ENCODE measurements at places on chromosomes 2 and 18.

DNA sequence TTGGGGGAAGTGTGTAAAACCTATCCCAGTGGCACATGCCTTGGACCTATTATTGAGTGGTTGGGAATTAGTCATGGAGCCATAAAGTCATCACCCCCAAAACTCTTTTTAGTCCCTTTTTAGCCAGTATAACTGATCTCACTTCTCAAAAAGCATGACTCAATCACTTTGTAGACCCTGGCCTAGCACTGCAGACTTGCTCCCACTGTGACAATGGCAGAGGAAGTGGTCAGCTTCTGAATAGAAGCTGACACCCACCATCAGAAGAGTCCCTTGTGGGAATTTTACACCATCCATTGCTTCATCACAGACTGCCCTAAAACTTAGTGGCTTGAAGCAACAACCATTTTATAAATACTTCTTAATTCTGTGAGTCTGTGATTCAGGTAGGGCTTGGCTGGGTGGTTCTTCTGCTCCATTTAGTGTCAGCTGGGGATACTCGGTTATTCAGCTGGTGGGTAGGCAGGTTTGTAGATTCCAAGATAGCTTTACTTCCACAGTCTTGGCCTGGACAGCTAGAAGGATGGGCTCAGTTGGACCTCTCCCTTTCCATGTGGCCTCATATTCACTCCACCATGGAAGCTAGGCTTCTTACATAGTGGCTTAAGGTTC, 10.8 kb upstream of the ITGA6 start:
- DNase-seq = no peak

DNA sequence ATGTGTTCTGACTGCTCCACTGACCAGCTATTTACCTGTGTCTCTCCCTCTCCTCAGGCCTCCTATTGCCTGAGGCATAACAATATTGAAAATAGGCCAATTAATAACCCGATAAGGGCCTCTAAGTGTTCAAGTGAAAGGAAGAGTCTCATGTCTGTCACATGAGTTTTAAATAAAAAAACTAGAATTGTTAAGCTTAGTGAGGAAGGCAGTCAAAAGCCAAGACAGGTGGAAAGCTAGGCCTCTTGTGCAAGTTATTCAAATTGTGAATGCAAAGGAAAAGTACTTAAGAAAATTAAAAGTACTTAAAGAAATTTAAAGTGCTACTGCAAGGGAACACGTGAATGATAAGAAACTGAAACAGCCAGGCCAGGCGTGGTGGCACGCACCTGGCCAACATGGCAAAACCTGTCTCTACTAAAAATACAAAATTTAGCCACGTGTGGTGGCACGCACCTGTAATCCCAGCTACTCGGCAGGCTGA, 44.9 kb upstream of the TAF4B start:
- DNase-seq = no peak

GRCh38 chr2:60091894-60092293, 461.6 kb downstream of the BCL11A start:
- DNase-seq = no peak

GRCh38 chr2:176834226-176834625, 378.4 kb upstream of the HNRNPA3 start:
- DNase-seq = no peak

DNA sequence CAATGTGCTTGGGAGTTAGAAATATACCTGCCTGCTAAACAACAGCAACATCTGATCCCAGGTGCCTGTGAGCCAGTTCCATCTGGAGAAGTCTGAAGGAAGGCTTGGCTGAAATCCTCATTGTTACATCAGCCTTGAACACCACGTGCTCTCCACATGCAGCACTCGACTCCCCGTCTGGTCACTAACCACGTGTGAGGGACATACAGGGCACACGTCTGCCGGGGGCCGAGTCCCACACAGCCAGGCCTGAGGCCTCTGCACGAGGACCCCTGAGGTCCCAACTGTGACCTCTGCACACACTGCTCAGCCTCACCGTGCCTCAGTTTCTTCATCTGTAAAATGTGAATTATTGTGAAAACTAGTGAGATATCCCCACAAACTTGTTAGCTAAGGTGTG, 236.5 kb upstream of the SALL3 start:
- no peak for DNase-seq

DNA sequence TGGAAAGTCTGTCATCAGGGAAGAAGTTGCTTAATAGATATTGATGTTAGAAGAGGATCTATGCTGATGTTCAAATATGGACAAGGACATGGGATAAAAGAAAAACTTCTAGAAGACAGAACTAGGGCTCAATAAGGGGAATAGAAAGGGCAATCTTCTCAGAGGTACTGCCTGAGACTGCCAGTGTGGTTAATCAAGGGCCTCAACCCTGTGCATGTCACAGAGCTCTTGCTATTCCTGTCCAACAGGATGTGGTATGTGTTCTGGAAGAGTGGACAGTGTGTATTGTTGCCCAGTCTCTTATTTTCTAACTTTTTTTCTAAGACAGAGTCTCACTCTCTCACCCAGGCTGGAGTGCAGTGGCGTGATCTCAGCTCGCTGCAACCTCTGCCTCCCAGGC, 27.8 kb upstream of the RNF125 start:
- DNase-seq = no peak

DNA sequence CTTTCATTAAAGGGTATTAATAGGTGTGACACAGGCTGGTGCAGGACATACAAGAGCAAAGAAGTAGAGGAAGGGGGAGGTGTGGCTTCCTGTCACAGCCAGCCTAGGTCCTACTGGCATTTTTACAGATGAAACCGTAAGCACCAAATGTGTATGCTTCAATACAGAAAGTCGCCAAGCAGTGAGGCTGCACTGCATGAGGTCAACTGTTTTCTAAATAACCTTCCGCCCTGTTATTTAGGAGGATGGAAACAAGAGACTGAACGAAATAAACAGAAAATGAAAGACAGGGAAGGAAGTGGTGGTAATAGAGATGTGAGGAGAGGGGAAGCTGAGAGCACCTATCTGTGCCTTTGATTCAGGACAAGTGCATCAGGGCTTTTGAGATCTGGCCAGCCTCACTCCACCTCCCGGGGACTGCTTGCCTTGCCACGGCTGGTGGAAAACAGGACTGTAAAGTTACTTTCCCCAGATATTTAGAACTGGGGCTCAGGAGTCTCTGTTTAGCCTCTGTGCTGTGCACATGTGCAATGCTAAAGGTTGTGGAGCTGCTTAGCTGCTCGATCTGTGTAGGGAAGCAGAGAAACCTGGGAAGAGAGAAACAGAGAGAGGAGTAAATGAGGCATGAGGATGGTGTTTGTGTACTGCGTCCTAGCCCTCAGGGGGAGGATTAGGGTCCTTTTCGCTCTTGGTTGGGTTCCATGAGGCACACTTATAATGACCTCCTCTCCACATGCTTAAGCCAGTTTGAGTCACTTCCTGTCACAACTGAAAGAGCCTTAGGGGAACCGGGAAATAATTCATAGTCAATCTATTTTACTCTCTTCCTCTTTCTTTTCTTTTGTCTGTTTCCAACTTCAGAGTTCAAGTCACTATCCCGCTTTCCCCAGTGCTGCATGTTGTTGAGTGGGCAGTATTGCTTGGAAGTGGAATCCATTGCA, 62.3 kb upstream of the BOD1L2 start:
- peak; percentile 13 for DNase-seq

GRCh38 chr2:106566050-106566449, 78.9 kb downstream of the CD8B2 start:
- DNase-seq = no peak

DNA sequence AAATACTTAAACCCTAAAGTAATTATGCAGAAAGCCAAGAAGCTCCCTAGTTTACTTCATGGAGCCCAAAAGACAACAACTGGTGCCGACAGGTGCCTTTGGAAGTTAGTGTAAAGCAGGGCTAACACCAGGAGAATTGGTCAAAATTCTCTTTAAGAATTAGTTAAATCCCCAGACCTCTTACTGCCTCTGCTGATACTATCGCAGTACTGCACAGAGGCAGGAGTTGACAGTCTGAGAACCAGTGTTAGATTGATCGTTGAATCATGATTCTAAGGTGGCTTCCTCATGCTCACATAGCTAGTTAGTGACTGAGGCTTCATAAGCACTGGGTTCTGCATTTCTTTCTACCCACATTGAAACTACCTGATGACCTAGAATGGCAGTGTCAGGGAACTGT, 445.0 kb downstream of the XIRP2 start:
- DNase-seq = no peak

DNA sequence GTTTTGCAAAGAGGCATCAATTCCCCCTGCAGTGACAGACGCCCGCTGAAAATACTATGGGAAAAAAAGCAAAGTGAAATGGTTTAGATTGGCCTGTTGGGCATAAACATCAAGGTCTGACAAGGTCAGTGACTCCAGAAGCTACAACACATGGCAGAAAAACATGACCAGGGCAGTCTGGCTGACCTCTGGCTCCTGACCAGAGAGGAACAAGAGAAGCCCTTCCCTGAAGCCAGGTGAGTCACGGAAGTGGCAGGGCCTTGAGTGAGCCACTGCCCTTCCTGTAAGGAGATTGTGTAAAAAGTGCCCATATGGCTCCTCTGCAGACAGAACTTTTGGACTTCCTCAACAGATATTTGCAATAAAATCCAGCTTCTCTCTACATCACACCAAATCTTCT, 72.0 kb downstream of the DNER start:
- no peak for DNase-seq

- DNase-seq = no peak
Observed at GRCh38 chr18:45328296-45328695, 287.0 kb upstream of the SLC14A2 start.

- peak; percentile 41 for DNase-seq
Observed at GRCh38 chr18:48022531-48023329, 92.3 kb upstream of the SMAD2 start.

- DNase-seq = no peak
Observed at GRCh38 chr18:68494802-68495581, 219.9 kb downstream of the TMX3 start.

GRCh38 chr2:101697124-101698013, at the start of gene MAP4K4:
TSS of gene MAP4K4 (plus strand) at chr2:101697707. CDS start at chr2:101698081, 374 bp downstream.
- DNase-seq = peak; percentile 87

DNA sequence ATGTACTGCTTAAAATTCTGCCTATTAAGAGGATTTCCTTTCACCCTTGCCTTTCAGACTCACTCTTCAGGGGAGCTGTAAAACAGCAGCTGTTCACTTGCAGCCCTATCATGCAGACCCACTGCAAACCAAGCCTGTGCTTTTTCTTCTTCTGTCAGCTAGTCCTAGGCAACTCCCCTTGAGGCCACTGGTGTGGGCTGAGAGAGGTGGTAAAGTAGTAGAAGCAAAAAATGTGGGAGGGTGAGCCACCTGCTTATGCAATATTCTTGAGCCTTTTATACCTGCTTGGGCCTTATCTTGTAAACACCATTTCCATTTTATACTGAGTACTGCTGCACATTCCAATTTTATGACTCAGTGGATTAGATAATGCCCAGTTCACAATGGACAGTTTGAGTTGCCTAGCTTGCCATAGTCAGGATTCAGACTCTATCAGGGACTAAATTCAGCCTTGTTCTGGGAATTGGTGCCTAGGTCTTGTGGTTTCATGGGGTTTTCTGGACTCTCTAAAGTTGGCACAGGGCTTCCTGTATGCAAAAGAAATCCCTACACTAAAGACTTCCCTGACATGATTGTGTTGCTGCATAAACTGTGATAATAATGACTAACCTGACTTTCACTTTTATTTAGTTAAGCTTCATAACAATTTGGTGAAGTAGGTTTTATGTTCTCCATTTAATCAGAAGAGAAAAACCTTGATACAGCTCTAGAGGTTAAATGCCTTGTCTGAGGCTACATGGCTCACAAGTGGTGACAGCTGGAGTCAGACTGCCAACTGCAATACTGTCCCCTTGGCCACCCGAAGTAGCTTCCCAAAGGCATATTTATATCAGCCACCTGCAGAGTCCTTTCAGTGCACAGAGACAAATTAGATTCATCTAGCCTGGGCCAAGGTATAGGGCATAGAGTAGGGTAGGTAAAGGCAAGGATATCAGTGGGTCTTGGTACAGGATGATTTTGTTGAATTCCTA, 47.4 kb upstream of the KDM3A start:
- no peak for DNase-seq

DNA sequence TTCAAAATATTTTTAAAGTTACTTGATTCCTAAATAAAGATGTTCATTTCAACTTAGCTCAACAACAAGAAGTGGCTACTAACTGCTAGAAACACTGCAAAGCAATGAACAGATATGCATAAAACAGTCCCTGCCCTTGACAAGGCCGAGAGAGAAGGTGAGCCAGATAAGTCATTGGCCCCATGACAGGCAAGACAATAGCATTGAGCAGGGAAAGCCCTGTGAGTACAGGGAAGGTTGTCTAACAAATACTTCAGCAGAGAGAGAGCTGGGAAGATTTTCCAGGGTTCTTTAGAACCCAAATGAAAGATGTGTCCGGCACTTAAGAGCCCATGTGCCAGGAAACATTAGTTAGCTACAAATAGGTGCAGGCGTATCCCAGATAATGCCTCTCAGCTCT, 4.7 kb downstream of the LAMA1 start:
- no peak for DNase-seq

GRCh38 chr18:76459687-76460350, 35.2 kb downstream of the ZNF516 start:
- no peak for DNase-seq

DNA sequence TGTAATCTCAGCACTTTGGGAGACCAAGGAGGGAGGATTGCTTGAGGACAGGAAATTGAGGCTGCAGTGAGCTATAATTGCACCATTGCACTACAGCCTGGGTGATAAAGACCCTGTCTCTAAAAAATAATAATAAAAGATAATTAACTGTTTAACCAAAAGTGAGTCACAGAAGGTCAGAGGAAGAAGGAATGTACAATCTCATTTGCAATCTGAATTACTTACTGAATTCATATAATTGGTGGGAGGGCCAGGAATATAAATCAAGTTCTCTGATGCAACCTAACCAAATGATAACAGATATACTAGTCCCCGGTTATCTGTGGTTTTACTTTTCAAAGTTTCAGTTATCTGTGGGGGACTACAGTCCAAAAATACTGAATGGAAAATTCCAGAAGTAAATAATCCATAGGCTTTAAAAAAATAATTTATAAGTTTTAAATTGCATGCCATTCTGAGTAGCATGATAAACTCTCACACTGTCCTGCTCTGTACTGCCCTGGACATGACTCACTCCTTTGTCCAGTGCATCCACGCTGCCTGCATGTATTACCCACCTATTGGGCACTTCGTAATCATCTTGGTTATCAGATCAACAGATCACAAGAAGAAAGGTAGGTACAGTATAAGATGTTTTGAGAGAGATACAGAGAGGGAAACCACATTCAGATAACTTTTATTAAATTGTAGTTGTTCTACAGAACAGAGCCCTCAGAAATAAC, 12.8 kb upstream of the MATN3 start:
- no peak for DNase-seq

GRCh38 chr2:168650781-168651180, 151.7 kb upstream of the NOSTRIN start:
- DNase-seq = no peak

- DNase-seq = no peak
Observed at GRCh38 chr2:135320465-135321355, 210.3 kb downstream of the ZRANB3 start.

DNA sequence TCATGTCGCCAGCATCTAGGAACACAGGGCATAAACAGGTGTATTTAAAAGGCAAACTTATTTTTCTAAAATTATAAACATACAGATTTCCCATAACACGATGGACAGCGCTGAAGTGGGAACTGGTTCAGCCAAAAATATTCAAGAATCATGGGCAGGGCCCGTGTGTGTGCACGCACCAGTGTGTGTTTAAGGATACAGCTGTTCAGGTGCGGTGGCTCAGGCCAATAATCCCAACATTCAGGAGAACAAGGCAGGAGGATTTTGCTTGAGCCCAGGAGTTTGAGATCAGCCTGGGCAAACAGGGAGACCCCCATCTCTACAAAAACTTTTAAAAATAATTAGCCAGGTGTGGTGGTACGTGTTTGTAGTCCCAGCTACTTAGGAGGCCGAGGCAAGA, 288.6 kb upstream of the HDAC4 start:
- no peak for DNase-seq
